ENCODE measurements at places on chromosomes 2 and 18. TPM values are rescaled to one million over a fixed set of nuclear protein-coding genes. Genes with fewer than 3 reads are reported as not detected.

GRCh38 chr2:143070704-143071103 is 58.5 kb upstream of the ARHGAP15 start:
- no peak for DNase-seq

GRCh38 chr2:45937990-45938389 is 286.5 kb downstream of the PRKCE start:
- DNase-seq = no peak

The NMUR1 gene
- total RNA-seq = not detected

GRCh38 chr2:226665306-226665831 is 134.3 kb downstream of the IRS1 start:
- DNase-seq = no peak

The MDH1B gene
- total RNA-seq = 1.2 TPM

The SERPINB13 gene
- total RNA-seq = not detected

The SIX3 gene
- not detected for total RNA-seq

DNA sequence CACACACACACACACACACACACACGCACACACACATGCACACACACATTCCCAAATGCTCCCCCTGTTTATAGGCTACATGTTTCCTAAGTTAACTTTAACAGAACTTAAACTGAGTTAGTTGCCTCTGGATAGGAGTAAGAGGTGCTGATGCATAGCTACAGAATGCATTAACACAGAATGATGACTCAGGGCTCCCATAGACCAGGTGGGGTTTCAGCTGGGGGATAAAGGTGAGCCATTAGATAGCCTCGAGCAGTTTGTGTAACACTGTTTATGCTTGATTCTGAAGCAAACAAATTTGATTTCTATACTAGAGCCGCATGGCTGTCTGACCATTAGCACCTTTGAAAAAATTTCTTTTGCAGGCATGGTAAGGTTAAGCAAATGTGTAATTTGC is 741.0 kb downstream of the PLCL1 start:
- no peak for DNase-seq

DNA sequence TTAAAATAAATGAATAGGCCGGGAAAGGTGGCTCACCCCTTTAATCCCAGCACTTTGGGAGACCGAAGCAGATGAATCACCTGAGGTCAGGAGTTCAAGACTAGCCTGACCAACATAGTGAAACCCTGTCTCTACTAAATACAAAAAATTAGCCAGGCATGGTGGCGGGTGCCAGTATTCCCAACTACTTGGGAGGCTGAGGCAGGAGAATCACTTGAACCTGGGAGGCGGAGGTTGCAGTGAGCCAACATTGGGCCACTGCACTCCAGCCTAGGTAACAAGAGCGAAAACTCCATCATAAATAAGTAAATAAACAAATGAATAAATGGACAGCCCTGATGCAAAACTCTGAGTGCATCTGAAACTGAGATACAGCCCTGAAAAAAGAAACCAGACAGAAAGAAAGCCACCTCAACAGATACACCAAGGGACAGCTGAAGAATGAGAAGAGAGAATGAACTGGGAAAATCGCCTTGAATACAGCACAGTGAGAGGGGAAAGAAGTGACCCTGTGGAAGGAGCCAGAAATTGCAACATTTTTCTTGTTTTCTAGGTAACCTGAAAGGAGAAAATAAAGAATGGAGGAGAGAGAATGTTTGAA is 64.4 kb downstream of the TRABD2A start:
- no peak for DNase-seq

DNA sequence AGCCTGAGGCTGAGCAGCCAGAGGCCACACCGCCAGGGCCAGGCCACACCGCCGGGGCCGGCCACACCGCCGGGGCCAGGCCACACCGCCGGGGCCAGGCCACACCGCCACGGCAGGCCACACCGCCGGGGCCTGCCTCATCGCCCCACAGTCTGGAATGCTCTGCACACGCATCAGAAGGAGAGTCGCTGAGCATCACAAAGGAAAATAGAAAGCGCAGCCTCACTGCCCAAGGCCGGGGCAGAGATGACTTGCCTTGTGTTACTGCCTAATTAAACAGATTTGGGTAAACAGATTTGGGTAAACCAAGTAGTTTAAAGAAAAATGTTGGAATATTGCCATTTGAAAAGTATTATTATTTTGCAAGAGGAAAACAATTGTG is 10.4 kb upstream of the NFATC1 start:
- no peak for DNase-seq

The UGT1A4 gene
- total RNA-seq = not detected

The SCN3A gene
- 0.39 TPM for total RNA-seq

The TUBB8B gene
- total RNA-seq = not detected

DNA sequence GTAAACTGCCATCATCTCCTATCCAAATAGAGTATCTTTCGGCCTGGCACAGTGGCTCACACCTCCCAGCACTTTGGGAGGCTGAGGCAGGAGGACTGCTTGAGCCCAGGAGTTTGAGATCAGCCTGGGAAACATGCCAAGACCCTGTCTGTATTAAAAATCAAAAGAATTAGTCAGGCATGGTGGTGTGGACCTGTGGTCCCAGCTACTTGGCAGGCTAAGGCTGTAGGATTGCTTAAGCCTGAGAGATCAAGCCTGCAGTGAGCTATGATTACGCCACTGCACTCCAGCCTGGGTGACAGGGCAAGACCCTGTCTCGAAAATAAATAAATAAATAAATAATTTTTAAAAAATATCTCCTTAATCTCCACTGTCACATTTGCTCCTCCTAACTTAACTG is 14.7 kb upstream of the ARPC2 start:
- peak; percentile 4 for DNase-seq

- no peak for DNase-seq
These were observed 311.6 kb downstream of the EN1 start for GRCh38 chr2:118535818-118536212.

The CHCHD5 gene
- 16.9 TPM for total RNA-seq

DNA sequence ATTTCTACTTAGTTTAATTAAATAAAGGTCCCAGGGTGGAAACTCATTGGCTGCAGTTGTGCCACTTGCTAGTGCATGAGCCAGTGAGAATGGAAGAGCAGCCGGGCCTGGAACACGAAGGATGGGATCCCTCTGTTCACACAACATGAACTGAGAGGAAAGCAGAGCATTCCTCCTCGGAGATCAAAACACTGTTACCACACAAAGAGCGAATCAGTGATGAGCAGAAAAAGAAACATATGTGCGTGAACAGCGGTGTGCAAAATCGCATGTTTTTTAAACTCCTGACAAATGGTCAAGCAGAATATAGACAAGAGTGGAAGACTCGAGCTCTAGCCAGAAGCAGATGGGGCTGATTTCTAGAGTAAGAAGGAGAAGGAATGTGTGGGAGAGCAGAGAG is 28.4 kb upstream of the ANKRD44 start:
- DNase-seq = no peak

- no peak for DNase-seq
These were observed 8.6 kb downstream of the FAM171B start for GRCh38 chr2:186702501-186702900.

DNA sequence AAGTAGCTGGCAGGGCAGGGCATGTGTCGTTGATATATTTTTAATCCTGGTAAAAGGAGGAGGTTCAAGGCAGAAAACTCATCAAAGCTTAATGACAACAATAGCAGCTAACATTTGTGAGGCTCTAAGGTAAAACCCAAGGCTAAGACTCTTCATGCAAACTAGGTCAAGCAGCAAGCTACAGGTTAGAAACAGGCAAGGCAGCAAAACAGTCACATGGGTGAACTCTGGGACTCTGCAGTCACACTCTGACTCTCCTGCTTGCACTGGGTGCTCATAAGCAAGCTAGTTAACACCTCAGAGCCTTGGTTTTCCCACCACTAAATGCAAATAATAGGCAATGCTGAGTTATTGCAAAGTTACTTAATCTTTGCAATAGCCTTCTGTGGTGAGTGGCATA is 7.9 kb downstream of the IL1RN start:
- no peak for DNase-seq

The OSBPL6 gene
- 4.0 TPM for total RNA-seq

All from M059J (cell line).